ENCODE measurements at places on chromosomes 1 and 21.

GRCh38 chr1:203026031-203026665 is at the start of gene PPFIA4:
Gene PPFIA4, plus strand, starts transcription at chr1:203026491. Its CDS starts 12,518 bp downstream, at chr1:203039009.
- DNase-seq: peak; percentile 87

DNA sequence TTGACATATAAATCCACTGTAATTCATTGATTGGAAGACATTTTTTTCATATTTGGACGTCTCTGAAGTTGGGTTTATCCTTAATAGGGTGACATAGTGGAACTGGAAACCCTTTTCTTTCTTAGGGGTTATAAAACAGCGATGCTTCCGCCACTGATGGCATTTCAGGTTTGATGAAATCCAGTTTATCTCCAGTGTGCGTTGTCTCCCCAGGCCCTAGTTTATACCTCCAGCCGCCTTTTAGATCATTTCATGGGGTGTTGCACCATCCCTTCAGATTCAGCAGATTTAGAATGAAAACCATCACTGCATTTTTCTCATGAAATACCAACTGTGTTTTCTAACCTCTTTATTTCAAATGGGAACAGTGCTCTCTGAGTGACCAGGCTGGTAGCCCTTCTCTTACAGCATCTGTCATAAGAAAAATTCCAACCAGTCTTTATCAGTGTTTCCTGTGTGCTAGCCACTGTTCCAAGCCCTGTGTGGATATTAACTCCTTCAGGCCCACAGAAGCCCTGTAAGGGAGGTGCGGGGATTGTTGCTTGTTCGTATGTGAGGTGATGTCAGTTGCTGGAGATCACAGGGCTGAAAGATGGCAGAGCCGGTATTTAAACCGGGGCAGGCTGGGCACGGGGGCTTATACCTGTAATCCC is 19.0 kb downstream of the H6PD start:
- DNase-seq: no peak

GRCh38 chr1:178098262-178098661 is 4.4 kb downstream of the RASAL2 start:
- DNase-seq: no peak

GRCh38 chr1:199742547-199742946 is 285.0 kb upstream of the NR5A2 start:
- DNase-seq: peak; percentile 75

- DNase-seq: peak; percentile 54
Measured at GRCh38 chr1:26768755-26769154, 19.0 kb upstream of the PIGV start.

DNA sequence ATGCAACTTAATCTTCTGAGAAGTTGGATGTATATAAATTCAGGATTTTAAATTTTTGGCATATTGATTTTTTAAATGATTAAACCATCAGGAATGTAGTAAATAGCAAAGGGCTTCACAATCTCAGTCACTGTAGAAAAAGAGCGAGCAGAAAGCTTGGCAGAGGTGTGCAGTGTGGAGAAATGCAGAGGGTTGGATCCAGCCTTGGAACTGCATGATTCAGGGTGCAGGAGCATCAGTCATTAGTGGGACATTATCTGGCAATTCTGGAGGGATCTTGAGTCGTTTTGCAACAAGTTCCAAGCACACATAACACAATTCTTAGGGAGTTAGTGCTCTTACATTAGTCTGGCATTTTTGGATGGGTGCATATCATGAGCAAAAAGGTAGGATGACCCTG is 267.9 kb downstream of the PLA2G4A start:
- no peak for DNase-seq

DNA sequence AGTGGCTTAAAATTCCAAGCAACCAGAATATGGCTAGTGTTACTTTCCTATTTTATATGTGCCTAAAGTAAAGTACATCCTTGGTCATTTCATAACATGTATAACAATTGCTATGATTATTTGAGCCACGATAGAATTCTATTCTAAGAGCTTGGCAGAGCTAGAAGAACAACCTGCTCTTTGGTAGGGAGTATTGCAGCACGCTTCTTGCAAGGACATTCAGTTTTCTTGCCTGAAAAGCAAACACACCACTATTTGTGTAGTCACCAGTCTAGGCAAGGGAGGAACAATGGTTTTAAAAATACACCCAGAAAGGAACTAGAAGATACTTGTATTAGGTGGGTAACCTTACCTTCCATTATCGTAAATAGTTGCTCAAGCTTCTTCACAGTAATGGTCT is 51.5 kb downstream of the CNST start:
- no peak for DNase-seq

- DNase-seq: no peak
Measured at GRCh38 chr1:90122654-90123340, 127.9 kb downstream of the ZNF326 start.

DNA sequence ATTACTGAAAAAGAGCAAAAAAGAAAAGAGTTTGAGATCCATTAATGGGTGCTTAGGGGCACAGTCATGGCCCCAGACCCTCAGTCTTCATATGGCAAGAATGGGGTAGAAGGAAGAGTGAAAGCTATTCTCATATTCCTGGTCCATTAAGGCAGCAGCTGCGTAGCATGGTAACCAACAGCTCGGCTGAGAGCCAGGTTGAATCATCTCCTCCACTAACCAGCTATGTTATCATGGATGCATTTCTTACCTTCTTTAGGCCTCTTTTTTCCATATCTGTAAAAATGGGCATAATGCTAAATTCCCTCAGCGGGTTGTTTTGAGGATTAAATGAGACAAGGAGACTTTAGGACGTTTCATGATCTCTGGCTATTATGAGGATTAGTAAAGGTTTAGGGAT is 15.0 kb upstream of the SARS1 start:
- DNase-seq: no peak

DNA sequence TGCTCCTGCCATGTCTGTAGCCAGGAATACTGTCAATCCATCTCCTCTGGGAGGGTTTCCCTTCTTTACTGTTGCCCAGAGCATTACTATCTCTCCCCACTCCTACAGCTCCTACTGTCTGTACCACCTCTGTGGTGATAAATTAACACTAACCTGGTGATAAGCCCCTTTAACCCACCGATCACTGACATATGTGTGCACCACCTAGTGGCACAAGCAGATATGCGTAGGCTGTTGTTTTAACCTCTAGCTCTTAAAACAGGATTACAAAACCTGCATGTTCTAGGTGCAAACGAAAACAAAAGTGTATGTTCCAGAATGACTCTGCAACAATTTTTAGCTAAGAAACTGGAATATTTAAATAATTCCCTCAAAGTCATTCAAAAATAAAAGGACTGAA is 93.9 kb upstream of the BEND5 start:
- no peak for DNase-seq

DNA sequence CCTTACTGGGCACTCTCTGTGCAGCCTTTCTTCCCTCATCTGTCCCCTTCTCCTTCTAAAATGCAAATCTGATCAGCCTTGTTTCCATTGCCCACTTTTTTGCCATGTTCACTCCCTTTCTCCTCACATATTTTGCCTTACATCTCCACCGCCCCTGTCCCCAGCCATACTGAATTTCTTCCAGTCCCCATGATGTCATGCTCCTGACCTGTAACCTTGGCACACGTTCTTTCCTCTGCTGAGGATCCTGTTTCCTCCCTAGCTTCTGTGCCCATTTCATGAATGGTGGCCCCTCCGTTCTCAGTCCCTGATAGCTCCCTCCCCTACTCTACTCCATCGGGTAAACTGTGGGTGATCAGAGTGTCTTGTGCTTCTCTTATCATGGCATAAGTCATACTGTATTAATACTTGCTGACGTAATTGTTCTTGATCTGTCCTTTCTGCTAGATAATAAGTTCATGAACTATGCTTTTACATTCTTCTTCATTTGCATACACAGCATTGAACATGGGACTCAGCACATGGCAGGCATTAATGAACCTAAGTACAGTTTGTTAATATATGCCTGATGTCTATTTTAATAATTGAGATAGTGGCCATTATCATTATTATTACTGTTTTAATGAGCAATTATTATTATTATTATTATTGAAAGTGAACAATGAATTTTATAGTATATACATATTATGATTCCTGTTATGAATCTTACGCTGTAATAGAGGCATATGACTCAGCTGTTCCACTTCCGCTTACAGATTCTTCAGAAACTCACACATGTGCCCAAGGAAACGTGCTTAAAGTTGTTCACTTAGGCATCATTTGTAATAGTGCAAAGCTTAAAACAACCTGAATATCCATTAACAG is 28.5 kb downstream of the MAP3K21 start:
- DNase-seq: no peak

GRCh38 chr21:19864476-19864875 is 1133.7 kb upstream of the NCAM2 start:
- DNase-seq: no peak

DNA sequence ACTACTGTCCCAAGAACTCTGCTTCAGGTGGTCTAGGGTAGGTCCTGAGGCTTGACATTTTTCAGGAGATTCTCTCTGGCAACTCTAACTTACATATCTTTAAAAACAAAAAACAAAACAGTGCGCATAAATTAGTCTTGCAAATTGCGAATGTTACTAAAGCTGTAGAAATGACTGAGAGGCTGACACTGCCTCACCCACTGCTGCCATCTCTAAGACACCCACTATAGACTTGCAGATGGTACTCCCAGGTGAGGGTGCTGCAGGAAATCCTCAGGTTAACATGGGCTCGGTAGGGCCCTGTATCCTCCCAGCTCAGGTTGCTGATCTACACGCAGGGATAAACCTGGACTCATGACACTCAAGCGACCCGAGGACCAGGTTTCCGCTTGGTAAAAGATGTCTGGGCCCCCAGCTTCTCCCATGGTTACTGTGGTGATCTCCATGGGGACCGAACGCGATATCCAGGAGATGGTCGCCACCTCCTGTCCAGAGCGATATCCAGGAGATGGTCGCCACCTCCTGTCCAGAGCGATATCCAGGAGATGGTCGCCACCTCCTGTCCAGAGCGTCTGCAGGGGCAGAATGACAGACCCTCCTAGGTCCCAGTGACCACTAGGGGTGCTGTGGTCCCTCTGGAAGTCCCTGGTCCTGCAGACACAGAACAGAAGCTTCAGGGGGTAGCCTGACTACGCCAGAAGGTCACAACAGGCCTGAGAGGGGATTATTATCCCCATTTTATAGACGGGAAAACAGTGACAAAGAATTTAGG is 16.2 kb upstream of the LY9 start:
- peak; percentile 10 for DNase-seq

GRCh38 chr1:167516404-167517388 is 1.6 kb downstream of the CD247 start:
- no peak for DNase-seq

- no peak for DNase-seq
Measured at GRCh38 chr1:21342961-21343838, 52.9 kb upstream of the ECE1 start.

DNA sequence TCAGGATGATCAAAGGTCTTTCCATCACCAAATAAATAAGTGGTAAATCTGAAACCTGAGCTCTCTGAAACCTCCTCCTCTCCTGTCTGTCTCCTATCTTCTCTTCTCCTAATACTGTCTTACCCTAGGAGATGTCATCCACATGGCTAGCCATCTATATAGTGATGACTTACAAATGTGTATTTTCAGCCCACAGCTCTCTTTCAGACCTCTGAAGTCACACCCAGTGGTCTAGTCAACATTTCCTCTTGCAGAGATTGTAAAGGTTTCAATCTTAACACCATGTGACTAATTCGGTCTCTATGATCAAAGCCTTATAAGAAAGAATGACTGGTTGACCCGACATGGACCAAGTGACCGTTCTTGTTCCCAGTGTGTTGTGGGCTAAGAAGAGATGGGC is 63.1 kb upstream of the DPT start:
- no peak for DNase-seq

DNA sequence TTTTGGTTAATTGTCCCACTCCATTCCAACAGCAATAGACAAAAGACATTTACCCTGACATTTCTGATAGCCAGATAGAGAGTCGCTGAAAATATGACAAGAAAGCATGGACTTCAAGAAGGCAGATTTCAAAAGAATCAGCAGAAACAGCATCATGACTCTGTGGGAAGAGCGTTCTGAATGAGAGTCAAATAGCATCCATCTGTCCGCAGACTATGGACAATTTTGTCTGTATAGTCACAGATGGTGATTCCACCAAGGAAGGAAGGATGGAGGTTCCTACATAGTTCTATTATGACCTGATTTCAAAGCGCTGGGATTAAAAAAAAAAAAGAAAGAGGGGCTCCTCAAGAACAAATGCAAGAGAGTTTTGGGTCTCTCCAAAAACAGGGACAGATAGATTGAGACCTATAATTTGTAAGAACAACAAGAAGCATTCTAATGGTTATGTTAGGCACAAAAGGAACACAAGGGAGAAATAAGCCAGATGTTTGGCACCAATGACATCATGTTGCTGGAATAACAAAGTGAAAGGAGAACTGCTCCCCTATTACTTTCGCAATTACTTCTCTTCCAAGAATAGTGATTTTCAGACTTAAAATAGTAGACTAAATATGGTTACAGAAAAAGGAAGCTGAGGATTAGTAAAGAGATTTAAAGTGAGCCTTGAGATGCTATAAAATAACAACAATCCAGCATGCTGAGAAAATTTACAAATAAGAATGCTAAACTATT is 28.5 kb downstream of the NIBAN1 start:
- DNase-seq: no peak

DNA sequence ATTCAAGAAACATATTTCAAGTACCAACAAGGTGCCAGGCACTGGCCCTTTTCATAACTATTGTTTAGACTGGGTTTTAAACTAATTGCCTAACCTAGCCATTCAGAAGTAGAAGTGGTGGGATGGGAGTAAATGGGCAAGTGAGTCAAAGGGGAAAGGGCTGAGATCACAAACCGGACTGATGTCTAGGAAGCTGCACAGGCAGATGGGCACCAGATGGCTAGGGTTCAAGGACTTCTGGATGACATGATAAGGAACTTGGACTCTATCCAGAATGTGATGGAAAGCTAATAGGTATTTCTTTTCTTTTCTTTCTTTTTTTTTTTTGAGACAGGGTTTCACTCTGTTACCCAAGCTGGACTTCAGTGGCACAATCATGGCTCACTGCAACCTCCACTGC is 46.6 kb downstream of the LYST start:
- DNase-seq: no peak

GRCh38 chr1:33061834-33062233 is 19.1 kb upstream of the AZIN2 start:
- no peak for DNase-seq

DNA sequence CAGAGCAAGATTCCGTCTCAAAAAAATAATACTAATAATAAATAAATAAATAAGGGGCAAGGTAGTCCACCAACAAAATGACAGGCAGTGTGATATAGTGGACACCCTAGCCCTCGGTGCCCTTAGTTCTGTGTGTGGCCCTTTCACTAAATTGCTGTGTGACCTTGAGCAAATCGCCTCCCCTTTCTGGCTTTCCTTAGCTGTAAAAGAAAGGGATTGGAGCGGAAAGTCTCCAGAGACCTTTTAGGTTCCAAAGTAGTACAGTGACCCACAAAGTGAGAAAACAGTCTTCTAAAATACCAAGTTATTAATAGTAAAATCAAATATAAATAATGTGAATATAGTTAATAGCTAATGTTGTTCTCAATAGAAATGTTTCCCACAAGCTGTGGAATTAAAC is 7.6 kb downstream of the LMNA start:
- DNase-seq: no peak

GRCh38 chr1:198241553-198241952 is 84.8 kb downstream of the NEK7 start:
- DNase-seq: no peak

- no peak for DNase-seq
Measured at GRCh38 chr1:22318279-22318981, 133.2 kb upstream of the ZBTB40 start.

Data from HTR-8/SVneo (cell line).